Activated T-helper 17 cell treated with anti-CD3 and anti-CD28 coated beads, Interleukin-2, amount 50 U/mL, for 72 hours (primary cell): ENCODE measurements at places on chromosomes 4 and X. TPM values are rescaled to one million over a fixed set of nuclear protein-coding genes. Genes with fewer than 3 reads are reported as not detected.

- ATAC-seq: no peak
These were observed 168.1 kb downstream of the GLRA2 start for GRCh38 chrX:14697451-14697850.

GRCh38 chr4:39873823-39874222 is 103.9 kb downstream of the PDS5A start:
- ATAC-seq: peak; percentile 29

- no peak for ATAC-seq
These were observed 212.2 kb downstream of the LDB2 start for GRCh38 chr4:16686195-16686594.

Gene FNIP2
- total RNA-seq: 45.9 TPM

GRCh38 chrX:138485767-138486166 is 225.8 kb downstream of the FGF13 start:
- ATAC-seq: no peak

GRCh38 chr4:173940146-173940545 is 343.3 kb downstream of the FBXO8 start:
- no peak for ATAC-seq

GRCh38 chr4:98222306-98222705 is 38.9 kb upstream of the RAP1GDS1 start:
- ATAC-seq: no peak

DNA sequence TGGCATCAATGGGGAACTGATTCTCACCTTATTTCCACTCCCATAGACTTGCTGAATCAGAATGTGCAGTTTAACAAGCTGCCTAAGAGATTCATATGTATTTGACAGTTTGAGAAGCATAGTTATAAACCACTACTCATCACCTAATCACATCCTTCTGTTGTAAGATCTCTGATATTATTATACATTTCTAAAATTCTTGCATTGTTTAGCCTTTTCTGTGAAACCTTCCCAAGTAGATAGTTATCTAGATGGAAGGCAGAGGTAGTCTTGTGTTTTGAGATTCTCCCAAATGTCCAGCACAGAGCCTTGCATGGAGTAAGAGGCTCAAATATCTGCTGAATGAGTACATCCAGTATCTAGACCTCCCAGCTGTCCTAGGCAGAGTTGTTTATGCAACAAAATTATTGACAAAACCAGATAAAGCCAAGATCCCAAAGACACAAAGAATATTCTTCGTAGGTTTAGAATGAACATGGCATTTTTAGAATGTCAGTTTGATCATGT is 227.3 kb downstream of the KDR start:
- no peak for ATAC-seq

Gene CT45A10
- total RNA-seq: not detected

DNA sequence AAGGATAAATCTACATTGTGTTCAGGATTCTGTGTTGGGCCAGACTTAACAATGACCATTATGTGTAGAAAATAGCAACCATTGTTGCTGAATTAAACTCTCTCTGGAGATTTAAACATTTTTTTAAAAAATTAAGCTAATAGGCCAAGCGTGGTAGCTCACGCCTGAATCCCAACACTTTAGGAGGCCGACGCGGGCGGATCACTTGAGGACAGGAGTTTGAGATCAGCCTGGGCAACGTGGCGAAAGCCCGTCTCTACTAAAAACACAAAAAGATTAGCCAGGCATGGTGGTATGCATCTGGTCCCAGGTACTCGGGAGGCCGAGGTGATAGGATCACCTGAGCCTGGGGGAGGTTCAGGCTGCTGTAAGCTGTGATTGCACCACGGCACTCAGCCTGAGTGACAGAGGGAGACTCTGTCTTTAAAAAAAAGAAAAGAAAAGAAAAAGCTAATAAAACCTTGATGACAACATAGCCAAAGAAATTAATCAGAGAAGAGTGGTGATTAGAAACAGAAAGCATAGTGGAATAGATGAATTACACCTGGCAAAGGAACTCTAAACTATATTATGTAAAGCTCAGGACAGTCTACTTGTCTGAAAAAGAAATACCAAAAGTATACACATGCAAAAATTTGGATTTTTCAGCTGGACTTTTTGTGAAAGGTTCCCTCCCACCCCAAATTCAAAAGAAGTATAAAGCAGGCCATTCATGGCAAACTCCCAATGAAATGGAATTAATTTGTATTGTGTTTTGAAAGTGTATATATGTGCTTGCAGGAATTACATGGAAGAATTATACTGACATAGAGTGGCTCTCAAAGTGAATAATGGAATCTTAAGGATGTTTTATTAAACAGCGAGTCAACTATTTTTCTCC is 21.9 kb downstream of the PLS3 start:
- no peak for ATAC-seq

DNA sequence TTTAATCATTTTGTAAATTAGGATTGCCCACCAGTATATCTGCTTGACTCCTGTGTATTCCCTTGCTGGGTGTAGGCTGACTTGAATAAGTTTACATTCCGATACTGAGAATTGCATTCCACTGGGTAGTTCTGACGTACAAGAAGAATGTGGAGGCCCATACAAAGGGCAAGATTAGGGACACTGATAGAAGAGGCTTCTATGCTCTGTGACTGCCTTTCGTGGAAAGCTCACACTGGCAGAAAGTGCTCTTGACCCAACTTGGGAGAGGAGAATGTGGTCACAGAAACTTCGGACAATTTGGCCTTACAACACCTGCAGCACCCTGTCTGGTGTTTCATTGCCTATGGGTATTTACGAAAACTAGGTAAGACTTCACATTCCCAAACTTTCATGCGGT is 126.3 kb downstream of the RAPGEF2 start:
- ATAC-seq: no peak

DNA sequence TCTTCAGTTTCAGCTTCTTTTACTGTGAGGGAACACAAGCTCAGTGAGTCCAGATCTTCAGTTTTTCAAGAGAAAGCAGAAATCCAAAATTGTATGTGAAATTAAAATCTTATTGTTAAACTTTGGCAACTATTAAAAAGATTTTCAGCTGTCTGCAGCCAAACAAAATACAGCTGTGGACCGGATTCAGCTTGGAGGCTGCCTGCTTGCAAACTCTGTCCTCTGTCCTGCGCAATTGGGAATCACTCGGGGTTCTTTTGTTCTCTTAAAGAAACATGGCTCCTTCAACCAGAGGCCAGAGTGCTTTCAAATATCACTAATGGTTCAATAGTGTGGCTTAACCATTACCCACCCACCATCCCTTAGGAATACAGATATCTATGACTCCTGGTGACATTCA is 201.2 kb downstream of the CHIC2 start:
- ATAC-seq: no peak

DNA sequence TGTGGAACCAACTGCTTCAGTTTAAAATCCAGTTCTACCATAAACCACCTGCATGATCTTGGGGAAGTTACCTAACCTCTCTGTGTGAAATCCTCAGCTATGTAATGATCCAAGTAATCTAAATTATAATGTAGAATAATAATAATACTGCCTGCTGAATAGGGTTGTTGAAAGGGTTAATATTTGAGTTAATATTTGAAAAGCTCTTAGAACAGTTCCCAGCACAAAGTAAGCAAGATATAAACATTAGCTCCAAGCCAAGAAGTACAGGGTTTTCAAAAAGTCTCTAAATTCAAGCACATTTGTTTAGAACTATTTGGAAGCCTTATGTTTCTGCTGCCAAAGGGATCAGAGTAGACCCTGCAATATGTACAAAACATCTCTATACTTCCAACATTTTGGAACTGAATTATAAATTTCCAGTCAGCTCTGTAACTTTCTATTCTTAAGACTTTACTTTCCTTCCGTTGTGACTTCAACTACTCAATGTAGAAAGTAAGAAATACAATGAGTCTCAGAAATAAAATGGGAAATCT is 76.7 kb upstream of the FAM9C start:
- no peak for ATAC-seq

GRCh38 chr4:85993641-85994040 is 366.2 kb downstream of the MAPK10 start:
- ATAC-seq: no peak

Gene MAGEB1
- total RNA-seq: not detected

Gene CTAG1B
- not detected for total RNA-seq

DNA sequence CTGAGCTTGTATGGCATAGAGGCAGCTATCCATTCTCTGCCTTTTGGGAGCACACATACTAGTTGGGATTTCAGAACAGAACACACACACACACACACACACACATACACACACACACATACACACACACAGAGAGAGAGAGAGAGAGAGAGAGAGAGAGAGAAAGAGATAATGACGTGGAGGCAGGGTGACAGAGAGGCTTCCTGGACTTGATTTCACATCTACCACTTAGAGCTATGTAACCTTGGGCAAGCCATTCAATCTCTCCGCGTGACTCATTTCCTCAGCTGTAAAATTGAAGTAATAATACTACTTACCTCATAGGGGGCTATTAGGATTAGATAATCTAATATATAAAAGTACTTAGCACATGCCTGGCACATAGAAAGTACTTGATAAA is 12.3 kb upstream of the GRIA3 start:
- no peak for ATAC-seq
